H1 (cell line): ENCODE measurements at places on chromosomes 3 and 15.

DNA sequence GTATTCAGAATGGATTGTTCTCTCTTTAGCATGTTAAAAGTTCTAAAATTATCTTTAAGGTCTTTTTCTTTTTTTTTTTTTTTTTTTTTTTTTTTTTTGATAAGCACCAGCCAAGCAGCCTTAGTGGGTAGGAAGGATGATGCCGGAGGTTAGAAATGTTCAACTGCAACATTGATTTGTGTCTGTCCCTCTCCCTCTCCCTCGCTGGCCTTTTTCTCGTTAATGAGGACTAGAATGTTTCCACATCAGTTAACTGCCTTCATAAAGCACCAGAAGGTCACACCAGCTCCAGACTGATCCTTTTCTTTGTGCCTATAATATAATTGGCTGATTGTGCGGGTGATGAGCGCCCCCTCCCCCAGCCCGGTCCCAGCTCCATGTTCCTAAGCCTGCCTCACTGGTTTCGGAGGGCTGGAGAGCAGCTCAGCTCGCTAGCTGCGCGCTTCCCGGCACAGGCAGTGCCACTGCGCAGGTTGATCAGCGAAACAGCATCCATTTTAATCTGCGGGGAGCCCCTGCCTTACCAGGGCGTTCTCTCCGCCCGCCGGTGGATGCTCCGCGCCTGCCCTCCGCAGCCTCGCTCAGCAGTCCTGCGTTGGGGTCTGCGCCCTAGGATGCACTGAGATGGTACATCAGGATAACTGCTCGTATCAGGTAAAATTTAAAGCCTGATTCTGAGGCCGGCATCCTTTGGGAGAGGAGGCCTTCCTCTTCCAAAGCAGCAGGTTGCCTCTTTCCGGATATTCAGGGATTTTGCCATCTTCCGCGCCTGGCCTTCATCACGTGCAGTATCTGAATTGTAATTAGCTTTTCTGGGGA lies 148.9 kb upstream of the IL12A start:
- DNase-seq: peak; percentile 57

DNA sequence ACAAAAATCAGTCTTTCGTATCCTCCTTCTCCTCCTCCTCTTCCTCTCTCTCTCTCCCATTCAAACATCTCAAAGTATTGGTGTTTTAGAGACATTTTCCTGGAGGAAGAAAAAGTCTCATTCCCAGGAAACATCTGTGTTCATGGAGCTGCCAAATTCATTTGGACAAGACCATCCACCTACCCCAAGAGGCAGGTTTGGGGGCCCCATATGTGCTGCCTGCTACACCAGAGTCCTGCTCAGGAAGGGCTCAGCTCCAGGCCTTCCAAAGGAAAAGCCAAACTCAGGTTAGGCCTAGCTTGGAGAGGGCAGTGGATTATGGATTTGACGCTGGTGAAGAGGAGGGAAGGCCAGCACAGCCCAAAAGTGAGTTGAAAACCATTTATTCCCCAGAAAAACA lies 131.2 kb downstream of the SRGAP3 start:
- DNase-seq: no peak

DNA sequence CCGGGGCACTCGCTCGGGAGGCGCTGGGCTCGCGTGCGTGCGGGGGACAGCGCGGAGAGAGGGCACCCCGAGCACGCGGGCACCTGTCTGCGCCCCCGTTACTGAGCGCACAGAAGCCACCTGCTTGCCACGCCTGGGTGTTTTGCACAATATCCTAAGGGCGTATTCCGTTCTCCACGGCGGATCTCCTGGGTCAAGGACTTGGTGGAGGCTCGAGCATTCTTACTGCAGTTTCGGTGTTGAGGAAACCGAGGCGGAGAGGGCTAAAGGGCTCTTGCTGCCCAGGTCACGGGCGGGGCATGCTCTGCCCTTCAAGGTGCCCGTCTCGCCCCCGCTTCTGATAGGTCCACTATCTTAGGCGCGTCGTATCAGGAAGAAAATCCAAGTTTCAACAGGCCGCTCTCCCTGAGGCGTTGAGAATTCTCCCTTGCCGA lies 526 bp downstream of the GPD1L start:
- DNase-seq: peak; percentile 53

GRCh38 chr3:58776231-58776630 lies 109.7 kb upstream of the FAM3D start:
- no peak for DNase-seq

DNA sequence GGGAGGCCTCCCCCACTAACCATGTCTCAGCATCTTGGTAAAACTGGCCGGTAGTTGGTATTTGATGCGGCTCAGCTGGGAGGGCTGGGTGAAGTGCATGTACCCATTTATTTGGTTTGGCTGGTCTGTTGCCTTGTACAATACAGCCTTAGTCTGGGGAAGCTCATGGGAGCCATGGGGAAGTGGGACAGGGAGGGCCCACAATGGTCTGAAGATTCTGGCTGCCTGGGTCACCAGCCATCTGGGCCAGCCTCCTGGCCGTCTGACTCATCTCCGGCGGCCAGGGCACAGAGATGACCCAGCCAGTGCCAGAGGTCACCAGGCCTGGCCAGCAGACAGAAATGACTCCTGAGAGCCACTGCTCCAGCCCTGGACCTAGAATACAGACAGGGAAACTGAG lies 51.6 kb upstream of the SMAD6 start:
- no peak for DNase-seq

GRCh38 chr3:63351159-63352007 lies 73.3 kb downstream of the SYNPR start:
- DNase-seq: no peak

- DNase-seq: no peak
Observed at GRCh38 chr3:189898559-189899153, 222.0 kb downstream of the P3H2 start.

DNA sequence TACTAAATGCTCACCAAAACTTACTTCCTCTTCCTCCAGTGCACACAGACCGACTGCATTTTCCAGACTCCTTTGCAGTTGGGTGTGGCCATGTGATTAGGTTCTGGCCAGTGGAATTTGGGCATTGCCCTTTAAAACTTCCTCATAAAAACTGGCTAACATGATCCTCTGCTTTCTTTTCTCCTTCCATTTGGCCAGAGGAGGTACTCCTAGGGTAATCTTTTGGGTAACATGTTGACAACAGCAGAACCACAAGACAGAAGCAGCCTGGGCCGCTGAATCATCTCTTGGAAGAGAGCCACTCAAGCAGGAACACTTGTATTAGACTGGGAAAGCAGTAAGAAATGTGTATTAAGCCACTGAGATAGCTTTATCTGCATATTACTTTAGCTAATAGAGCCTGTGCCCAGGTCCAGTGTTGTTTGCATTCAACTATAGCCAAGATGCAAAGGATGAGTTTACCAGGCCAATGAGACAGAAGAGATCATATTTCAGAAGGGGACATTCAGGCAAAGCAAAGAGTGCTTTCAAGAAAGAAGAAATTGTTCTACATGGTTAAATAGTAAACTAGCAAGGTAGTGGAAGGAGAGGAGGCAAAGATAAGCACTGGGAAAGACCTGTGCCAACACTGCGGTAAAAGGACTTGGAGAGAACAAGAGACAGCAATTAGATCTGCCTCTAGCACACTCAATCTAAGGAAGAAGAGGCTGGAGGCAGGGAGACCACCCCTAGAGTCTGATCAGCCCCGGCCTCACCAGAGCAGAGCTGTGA lies 79.8 kb downstream of the PLCH1 start:
- DNase-seq: no peak

GRCh38 chr15:96089405-96090058 lies 241.0 kb upstream of the NR2F2 start:
- DNase-seq: no peak

- no peak for DNase-seq
Observed at GRCh38 chr3:14352002-14352627, 50.3 kb upstream of the SLC6A6 start.

DNA sequence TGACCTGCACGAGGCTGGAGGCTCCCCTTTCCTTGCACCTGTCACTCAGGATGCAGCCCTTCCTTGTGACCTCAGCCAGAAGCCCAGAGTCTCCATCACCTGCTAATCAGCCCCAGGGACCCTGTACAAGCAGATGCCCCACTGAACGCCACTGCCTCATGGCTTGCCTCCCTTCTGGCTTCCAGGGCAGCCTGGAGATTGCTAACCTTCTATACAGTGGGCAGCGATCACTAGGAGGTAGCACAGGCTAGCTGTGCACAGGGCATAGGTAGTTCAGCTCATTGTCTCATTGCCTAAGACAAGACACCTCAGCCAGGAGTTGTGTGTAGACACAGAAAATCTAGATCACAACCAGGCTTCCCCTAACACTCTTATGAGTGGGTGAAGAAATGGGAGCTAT lies 49.3 kb downstream of the SSUH2 start:
- DNase-seq: no peak

DNA sequence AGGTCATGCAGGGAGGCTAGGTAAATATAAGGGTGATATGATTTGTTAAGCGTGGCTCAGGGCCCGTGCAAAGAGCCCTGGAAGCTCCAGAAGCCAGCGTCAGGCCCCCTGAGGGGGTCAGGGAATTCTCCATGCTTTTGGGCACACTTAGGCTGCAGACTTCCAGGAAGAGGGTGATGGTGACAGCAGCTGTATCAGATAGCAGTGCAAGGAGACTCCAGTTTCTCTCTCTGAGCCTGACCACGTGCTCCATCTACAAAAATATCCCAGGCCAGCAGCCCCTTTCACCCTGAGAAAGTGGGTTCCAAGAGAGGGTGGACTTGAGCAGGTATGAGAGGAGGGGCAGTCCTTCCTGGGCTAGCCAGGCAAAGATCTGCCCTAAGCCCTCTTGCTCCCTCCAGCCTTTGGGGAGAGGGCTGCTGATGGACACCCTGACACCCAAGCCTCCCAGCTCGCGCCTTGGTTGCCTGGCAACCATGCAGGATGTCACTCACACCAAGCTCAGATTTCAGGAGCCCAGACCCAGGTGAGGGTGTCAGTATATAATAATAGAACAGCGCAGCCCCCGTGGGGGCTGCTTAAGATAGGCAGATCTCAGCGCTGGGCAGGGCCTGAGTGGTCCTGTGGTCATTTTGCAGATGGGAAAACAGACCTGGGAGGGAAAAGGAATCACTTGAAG lies 35.8 kb downstream of the ATP2B2 start:
- DNase-seq: no peak

GRCh38 chr15:59438625-59439290 lies 772 bp downstream of the FAM81A start:
- DNase-seq: no peak

- no peak for DNase-seq
Observed at GRCh38 chr15:42059661-42060476, 34.5 kb downstream of the PLA2G4D start.

- peak; percentile 46 for DNase-seq
Observed at GRCh38 chr3:53223025-53223424, 32.8 kb downstream of the TKT start.

GRCh38 chr3:177633671-177634207 lies 436.5 kb upstream of the TBL1XR1 start:
- no peak for DNase-seq

DNA sequence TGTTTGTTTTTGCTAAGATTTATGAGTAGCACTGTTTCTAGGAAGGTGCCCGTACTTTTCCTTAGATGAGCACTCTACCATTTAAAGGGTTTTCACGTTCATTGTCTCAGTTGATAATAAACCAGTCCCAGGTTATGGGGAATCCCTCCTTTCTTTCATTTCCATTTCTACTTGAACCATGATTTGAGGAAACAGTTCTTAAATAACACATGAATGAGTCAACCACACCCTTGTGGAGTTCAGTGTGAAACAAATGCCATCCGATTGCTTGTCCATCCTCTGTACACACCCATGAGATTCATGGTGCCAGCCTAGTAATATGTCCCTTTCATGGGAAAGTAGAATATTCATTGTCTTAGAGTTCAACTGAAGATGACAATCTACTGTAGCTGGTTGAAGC lies 23.1 kb downstream of the CMTM8 start:
- DNase-seq: no peak

- no peak for DNase-seq
Observed at GRCh38 chr3:190375246-190375645, 12.7 kb upstream of the CLDN16 start.

DNA sequence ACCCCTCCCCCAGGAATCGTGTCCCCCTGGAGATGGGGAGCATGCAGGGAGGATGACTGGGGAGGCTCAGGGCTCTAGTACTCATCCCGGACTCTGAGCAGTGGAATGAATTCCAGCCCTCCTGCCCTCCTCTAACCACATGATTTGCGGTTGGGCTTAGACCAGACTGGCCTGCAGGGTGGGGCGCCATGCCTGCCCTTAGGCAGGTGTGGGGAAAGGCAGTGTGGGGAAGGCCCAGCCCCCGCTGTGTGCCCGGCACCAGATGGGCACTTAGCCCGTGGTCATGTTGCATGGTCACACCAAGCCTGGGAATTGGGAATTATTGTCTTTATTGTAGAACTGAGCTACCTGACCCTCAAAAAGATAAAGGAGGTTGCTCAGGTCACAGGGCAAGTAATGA lies 283.8 kb downstream of the TLE3 start:
- no peak for DNase-seq

DNA sequence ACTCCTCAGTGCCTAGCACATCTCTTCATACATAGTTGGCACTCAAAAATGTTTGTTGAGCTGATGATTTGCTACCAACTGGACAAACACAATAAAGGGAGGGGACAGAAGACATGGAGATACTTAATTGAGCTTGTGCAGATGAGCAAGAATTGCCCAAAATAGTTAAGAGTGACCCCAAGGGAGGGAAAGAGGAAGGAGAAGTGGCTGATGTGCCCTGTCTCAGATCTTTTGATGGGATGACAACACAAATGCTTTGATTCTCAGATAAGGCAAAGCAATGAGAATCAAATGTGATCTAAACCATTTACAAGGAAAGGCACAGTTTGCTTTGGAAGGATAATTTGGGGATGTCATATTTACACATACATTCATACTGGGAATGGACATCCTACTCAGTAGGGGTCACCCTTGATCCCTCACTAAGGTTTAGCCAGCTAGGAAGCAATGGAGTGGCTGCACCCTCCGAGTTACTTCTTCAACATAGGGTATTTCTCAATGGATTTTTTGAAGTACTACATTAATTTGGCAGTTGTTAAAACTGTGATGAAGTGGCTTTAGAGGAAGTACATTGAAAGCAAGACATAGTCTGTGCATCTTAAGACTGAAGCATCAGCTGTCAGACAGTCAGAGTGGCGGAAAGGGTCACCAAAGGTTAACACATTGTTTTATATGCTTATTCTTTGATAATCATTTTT lies 21.9 kb upstream of the SSR3 start:
- no peak for DNase-seq

DNA sequence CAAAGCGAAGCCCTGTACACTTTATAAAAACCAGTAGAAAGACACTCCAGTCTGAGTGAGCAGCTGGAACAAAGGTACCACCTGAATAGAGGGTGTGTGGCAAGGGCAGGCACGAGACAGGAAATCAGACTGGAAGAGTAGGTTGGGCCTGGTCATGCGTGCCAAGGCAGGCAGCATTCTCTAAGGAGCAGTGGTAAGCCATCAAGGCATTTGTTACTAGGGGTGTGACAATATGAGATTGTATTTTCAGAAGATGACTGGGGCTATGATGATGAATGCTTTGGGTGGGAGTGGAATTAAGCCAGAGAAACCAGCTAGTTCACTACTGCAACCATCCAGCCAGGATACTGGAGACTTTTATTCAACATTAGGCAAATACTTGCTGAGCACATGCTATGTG lies 5.0 kb downstream of the JMJD7 start:
- no peak for DNase-seq
